Right hindlimb (tissue), 1 donor: ENCODE measurements at places on chromosomes 6 and 20.

DNA sequence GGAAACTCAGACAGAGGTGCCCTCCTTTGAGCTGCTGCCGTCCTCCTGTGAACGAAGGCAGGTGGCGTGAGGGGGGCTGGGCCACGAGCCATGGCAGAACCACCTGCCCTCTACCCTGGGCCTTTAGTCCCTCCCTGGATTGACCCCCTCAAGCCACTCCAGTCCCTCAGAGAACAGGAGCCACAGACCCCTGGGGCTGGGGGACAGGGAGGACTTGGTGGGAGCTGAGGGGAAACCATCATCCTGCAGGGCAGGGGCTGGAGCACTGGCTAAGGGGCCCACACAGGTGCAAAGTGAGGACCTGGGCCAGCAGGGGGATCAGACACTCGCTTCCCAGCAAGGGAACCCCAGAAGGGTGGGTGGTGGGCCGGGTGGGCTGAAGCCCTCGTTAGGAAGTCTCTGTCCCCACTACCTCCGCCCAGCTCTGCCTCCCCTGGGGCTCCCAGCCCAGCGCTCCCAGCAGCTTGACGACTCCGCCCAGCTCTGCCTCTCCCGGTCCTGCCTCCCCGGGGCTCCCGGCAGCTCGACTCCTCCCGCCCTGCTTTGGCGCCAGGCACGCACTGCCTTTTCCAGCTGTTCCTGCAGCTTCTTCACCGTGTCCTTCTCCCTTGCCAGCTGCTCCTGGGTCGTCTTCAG, 44.4 kb downstream of the DSTN start:
- peak; percentile 85 for DNase-seq

DNA sequence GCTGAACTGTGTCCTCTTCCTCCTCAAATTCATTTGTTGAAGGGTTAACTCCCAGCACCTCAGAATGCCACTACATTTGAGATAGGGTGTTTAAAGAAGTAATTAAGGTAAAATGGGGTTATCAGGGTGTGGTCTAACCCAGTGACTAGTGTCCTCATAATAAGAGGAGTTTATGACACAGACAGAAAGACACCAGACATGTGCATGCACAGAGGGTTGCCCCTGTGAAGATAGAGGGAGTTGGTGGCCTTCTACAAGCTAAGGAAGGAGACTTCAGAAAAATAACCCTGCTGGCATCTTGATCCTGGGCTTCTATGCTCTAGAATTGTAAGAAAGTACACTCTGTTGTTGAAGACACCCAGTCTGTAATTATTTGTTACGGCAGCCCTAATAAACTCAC, 24.9 kb upstream of the EDN1 start:
- DNase-seq: no peak

GRCh38 chr6:41895300-41896233, at the start of gene USP49:
TSS of gene USP49 (minus strand) at chr6:41895375. CDS start at chr6:41806983, 88,392 bp downstream.
- DNase-seq: peak; percentile 95

- DNase-seq: no peak
These were observed 86.3 kb downstream of the RFPL4B start for GRCh38 chr6:112433457-112433856.

- no peak for DNase-seq
These were observed 104.8 kb downstream of the PSMB1 start for GRCh38 chr6:170448317-170448716.

GRCh38 chr20:50127587-50128519, 14.9 kb upstream of the UBE2V1 start:
- DNase-seq: no peak

DNA sequence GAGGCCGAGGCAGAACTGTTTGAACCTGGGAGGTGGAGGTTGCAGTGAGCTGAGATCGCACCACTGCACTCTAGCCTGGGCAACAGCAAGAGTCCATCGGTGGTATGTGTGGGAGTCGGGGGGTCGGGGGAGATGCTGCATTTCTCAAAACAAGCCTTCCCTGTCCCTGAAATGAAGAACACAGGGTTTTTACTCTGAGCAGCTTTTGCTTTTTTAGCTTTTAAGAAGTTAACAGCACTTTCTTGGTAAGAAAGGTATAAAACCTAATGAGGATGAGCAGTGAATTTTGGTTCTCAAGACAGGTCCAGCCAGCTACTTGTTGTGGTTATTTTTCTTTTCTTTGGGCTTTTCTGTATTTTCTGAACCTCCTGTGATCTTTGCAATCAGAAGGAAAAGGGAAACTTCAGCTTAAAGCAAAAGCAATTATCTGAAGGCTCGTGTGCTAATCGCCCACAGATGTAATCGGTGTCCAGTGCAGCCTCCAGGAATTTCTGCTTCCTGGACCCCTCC, 3.7 kb downstream of the RPL10A start:
- no peak for DNase-seq

DNA sequence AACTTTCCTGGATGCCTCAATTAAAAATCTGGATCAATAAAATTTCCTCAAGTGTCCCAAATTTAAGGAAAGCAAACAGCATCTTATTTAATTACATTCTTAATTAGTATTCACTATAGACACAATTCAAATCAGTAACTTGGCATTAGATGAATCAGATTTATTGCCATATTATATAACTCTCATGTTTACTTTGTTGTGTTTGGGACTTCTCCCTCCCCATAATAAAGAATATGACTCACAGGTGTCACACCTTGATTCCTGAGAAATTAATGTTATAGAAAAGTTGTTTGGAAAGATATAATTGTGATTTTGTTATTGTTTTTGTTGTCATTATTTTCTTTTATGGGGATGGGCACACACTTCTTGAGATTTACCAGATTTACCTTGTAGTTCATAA, 18.4 kb downstream of the EYA4 start:
- DNase-seq: no peak

GRCh38 chr20:17097603-17098002, 129.2 kb upstream of the PCSK2 start:
- DNase-seq: no peak

- DNase-seq: no peak
These were observed 576.7 kb upstream of the CITED2 start for GRCh38 chr6:139951172-139951571.

- DNase-seq: no peak
These were observed 23.0 kb downstream of the APCDD1L start for GRCh38 chr20:58492074-58492718.

- no peak for DNase-seq
These were observed 341.4 kb downstream of the PLCB1 start for GRCh38 chr20:8473459-8473858.

DNA sequence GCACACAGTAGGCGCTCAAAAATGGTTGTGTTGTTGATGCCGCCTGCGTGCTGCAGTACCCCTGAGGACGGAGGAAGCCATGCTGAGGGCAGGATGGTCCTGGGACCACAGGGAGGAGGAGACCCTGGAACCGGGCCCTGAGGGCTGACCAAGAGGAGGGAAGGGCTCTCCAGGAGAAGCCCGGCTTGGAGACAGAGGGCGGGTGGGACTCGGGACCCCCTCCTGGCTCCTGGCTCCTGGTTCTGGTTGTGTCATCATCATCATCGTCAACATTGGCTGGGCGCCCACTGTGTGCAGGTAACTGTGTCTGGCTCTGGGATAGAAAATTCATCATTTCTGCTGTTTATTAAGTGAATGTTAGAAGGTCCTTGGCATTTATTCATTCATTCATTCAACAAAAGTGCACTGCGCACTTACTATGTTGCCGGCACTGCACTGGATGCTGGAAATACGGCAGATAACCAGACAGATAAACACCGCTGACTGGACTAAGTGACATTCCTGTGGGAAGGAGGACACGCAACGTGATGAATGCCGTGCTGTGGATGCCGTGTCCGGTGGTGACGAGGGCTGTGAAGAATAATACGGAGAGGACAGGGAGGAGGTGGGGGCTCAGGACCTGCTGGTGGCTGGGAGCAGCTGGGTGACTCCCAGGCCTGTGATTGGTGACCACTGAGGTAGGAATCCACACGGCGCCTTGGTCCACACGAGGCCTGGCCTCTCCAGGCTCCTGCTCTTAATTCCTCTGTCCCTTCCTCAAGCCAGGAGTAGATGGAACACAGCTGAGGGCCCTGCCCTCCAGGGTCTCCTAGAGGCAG, 35.3 kb downstream of the SPDEF start:
- no peak for DNase-seq

DNA sequence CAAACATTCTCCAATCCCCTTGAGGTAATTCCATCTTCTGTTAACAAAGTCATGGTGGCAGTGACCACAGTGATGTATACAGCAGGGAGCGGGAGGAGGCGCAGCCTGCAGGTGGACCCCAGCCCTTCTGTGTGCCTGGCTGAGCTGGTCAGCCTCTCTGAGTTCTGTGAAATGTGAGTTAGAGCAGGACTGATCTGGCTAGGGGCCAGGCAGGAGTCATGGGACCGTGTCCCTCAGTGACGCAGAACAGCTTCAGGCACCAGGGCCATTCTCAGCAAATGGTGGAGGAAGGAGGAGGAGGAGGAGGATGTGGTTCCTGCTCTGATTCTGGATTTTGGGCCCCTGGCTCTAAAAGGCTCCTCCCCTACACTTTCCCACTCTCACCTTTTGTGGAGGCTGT, 6.9 kb downstream of the PHACTR3 start:
- DNase-seq: no peak

DNA sequence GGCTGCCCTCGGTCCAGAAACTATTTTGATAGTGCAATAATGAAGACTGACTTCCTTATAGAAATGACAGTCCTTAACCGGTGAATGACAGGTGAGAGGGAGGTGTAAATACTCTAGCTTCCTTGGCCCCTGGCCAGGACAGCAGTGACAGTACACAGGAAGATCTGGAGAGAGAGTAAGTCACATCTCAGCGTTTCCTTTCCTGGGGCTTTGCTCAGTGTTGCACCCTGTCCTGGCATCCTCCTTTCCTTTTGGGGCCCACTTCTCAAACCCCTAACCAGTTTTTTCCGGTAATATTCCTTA, 336.9 kb downstream of the CD83 start:
- DNase-seq: no peak

GRCh38 chr20:25511183-25511582, 74.1 kb downstream of the NINL start:
- no peak for DNase-seq

DNA sequence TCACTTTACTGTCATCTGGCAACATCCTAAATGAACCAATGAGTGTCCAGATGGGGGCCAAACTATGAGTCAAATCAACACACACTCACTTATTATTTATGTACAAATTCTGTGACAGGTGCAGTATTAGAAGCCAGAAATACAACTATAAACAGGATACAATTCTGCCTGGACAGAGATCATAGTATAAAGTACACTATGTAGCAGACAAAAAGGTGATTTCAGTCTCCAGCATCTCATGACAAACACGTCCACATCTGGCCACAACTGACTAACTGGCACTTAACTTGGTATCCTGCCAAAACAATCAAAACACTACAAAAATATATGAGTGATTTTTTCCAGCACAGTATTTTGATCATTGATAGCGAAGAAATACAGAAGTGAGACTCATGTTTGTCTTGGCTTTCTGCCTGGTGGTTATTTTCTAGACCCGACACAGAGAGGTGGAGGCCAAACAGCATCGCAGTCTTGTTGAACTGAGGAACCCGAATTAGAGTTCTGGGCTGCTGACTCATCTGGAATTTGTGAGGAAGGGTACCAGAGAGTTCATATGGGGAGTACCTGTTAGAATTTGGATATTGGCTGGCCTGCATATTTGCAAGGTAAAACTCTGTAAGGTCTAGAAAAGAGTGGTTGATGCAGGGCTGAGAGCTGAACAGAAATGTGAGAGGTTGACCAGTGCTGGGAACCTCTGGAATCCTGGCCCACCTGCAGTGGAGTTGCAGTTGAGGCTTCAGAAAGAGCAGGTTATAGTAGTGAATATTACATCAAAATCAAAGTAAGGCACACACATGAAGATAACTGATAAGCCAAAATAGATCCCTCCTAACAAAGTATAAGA, 475.2 kb downstream of the PTPRT start:
- DNase-seq: no peak

GRCh38 chr20:4555188-4555890, 166.4 kb upstream of the PRND start:
- no peak for DNase-seq
